NCI-H1694 (cell line): ENCODE measurements at places on chromosomes 7 and 10.

- DNase-seq = no peak
Observed at GRCh38 chr7:26157520-26158105, 5.6 kb downstream of the NFE2L3 start.

- no peak for DNase-seq
Observed at GRCh38 chr10:88232029-88232895, 350.9 kb downstream of the RNLS start.

- peak; percentile 13 for DNase-seq
Observed at GRCh38 chr7:132942701-132943100, 139.2 kb downstream of the CHCHD3 start.

DNA sequence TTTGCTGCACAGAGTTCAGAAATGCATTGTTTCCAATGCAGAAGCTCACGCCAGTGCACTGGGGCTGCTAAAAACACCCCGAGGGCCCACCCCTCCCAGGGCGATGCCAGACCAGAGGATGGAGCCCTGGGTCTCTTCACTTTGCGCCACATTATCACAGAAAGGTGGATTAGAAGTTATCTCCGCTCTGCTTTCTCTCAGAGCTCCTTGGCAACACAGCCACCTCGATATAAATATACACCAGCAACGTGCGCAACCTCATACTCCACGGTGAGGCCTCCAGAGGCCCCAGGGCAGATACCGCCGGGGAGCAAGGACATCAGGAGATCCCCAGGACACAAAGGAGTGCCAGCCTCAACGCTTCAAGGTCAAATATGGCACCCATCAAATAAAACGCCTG lies 121.0 kb upstream of the TBX20 start:
- no peak for DNase-seq

GRCh38 chr7:2920956-2921652 lies 77.0 kb upstream of the GNA12 start:
- DNase-seq = no peak

DNA sequence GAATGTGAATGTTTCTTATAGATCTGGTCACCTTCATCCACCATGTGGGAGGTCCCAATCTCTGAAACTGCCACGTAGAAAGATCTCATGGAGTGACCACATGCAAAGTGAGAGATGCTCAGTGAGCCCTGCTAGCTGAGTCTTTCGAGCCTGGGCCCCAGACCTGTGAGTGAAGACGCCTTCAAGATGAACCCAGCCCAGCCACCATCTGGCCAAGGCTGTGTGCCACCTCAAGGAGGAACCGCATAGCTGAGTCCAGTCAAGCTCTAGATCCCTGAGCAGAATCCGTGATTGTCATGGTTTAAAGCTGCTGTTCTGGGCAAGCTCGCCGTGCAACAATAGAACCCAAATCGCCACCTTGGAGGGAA lies 20.2 kb upstream of the PPIF start:
- DNase-seq = no peak

GRCh38 chr10:86354761-86355540 lies 11.6 kb downstream of the GRID1 start:
- no peak for DNase-seq

- DNase-seq = no peak
Observed at GRCh38 chr7:113797420-113798010, 121.3 kb downstream of the PPP1R3A start.

DNA sequence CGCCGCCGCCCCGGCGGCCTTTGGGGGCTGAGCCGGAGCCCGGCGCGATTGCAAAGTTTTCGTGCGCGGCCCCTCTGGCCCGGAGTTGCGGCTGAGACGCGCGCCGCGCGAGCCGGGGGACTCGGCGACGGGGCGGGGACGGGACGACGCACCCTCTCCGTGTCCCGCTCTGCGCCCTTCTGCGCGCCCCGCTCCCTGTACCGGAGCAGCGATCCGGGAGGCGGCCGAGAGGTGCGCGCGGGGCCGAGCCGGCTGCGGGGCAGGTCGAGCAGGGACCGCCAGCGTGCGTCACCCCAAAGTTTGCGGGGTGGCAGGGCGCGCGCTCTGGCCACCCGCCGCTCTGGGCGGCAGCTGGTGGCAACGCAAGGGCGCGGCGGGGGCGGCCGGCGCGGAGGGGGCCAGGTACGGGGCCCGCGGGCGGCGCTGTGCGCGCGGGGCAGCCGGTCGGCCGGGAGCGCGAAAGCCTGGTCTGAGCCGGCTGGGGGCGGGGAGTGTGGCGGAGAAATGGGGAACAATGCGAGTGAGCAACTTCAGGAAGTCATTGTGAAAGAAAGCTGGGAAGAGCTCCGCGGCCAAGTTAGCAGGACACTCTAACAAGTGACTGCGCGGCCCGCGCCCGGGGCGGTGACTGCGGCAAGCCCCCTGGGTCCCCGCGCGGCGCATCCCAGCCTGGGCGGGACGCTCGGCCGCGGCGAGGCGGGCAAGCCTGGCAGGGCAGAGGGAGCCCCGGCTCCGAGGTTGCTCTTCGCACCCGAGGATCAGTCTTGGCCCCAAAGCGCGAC lies at the start of gene IKZF1:
Gene IKZF1, plus strand, starts transcription at position 588 of the 782 bp plus-strand sequence. CDS start 14,346 bp downstream, outside the sequence.
- no peak for DNase-seq

DNA sequence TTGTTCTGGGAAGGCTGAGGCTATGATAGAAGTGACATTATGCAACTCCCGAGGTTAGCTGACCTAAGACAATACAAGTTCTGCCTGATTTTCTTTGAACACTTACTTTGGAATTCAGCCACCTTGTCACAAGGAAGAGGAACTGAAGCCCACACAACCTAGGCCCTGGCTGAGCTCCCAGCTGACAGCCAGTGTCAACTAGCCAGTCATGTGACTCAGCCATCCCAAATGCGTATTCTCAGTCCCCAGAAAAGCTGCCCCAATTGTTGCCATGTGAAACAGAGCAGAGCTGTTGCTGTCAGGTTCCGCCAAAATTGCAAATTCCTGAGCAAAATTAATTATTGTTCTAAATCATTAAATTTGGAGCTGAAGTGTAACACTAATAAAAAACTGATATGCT lies 1010.0 kb downstream of the XPNPEP1 start:
- DNase-seq = no peak

- DNase-seq = no peak
Observed at GRCh38 chr7:43844257-43844656, 25.1 kb downstream of the MRPS24 start.

DNA sequence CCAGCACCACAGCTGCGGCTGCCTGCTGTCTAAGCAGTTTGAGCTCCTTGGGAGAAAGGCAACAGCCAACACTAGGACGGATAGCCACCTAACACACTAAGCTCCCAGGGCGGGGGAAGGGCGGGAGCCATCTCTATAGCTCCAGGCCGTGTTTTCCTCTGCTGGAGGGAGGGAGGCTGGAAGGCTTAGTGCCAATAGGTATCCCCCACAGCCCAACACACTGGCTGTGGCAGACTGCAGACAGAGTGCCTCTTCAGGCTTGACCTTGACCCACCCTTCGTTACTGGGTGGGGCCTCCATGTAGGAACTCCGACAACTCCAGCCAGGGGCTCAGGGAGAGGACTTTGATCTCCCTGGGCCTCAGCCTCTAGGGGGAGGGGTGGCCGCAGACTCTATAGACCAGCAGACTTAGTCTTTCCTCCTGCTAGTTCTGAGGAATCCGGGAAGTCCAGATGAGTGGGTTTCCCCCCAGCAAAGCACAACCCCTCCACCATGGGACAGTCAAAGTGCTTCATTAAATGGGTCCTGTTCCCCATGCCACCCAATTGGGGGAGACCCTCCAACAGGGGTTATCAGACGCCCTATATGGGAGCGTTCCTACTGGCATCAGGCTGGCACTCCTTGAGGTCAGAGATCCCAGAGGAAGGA lies 314.4 kb upstream of the MKI67 start:
- DNase-seq = no peak

DNA sequence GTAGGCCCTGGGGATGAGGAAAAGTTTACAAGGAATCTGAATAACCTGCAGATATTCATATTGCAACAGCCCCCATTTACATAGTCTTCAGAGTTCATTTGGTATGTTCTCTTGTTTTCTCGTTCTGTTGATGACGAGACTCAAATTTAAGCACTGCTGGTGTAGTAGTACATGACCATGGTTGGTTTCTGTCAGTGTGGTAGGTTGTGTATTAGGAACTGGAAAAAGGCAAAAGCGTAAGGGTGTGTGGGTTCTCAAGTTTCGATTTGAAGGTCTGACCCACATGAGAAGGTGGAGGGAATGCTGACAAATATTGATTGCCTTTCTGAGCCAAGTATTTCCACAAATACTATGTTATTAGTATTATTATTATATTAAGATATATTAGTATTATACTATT lies 151.7 kb downstream of the AUTS2 start:
- DNase-seq = no peak

- DNase-seq = no peak
Observed at GRCh38 chr10:98916526-98917125, 319.0 kb downstream of the HPSE2 start.

GRCh38 chr7:150727381-150727780 lies 9.8 kb upstream of the GIMAP5 start:
- DNase-seq = no peak

DNA sequence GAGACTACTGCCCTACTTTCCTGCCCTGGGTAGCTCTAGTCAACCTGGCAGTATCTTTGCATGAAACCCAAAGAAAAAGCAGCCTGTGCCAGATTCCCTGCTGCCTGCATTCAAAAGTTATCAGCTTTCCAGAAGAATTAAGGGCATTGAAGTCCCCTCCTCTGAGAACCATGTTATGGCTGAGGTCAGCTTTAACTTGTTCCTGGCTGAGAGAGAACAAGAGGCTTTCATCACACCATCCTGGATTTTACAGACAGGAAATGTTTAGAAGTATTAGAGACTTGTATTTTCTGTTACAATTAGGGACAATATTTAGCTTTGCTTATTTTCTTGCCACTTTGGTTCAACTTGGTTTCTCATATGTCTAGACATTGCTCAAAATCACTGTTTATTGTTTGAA lies 238.8 kb downstream of the ARL4A start:
- no peak for DNase-seq

DNA sequence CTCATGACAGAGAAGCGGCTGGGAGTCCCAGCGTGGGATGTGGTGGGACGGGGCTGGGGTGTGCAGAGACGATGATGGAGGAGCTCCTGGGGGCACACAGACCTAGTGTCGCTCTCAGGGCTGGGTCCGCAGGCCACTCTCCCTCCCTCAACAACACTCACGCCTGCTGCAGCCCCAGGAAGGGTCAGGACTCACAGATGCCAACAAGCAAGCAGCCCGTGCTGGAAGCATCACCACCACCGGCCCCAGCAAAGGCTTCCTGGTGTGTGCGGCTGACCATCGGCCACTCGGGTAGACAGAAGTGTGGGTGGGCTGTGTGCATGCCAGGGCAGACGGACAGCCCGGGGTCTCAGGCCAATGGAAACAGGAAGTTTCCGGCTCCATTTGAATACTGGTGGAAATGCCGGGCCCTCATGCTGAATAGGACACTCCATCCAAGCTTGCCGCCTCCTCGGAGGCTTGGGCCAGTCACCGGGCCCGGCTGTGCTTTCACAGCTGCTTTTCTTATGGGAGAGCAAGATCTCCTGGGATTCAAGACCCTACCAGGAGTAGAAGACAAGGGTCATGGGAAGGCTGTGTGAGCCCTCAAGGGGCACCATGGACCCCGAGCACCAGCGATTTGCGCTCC lies 178.1 kb downstream of the ELFN1 start:
- no peak for DNase-seq

- peak; percentile 71 for DNase-seq
Observed at GRCh38 chr7:134605978-134606923, 40.4 kb upstream of the BPGM start.

- no peak for DNase-seq
Observed at GRCh38 chr7:46192271-46192670, 271.2 kb upstream of the IGFBP3 start.

DNA sequence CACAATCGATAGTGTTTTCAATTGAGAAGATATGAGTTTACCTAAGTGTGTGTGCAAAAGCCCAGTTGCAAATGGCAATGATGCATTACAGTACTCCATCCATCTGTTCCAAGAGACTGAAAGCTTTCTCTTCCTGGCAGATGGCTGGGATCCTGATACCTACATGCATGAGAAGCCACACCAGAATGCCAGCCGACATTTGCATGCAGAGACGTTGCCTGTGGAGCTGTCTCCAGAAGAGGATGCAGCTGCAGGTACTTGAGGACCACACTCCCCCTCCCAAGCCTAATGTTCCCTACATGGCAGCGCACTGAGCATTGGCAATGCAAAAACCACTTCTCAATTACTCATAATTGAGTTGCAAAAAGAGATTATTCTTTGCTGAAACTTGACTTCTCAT lies 332.1 kb downstream of the WDR11 start:
- peak; percentile 74 for DNase-seq

DNA sequence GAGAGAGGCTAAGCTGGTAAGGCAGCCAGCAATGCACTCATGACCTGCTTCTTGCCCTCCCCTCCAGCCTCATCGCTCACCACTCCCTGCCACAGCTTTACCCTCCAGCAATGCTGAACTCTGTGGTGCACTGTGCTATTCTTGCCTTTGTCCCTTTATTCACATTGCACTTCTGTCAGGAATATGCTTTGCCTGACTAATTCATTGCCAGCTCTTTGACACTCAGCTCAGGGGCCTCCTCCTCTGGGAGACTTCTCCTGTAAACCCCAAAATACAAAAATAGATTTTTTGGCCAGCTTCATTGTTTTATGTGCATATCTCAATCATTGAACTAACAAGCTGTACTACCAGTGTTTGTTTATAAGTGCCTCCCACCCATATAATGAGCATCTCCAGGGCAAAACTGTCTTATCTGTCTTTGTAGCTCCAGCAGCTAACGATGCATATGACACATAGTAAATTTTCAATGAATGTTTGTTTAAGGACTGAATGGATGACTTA lies 8.2 kb downstream of the CNNM1 start:
- DNase-seq = no peak

DNA sequence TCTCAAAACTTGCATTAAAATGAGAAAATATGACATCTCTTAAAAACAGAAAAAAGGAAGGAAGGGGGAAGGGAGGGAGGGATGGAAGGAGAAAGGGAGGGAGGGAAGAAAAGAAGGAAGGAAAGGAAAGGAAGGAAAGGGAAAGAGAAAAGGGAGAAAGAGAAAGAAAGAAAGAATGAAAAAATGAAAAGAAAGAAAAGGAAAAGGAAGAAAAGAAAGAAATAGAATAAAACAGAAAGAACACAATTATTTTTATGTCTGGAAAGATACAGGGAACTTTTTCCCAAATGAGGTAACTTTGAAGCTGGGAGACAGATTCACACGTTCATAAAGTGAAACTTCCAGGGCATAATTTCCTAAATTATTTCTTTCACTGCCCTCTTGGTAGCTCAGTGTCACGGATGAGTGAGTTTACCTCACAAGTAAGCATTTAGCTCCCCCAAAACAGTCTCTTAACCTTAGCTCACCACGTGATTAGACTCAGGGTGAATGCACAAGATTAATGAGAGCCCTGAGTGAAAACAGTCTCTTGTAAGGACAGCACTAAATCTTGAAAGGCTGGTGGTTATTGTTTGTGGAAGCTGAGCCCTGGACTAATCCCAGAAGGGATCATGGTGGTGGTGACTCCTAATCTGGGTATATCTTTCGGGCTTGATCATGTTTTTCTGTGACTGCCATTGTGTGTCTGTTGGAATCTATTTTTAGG lies 74.1 kb upstream of the HDAC9 start:
- DNase-seq = no peak

GRCh38 chr10:120755771-120756170 lies 95.4 kb upstream of the WDR11 start:
- no peak for DNase-seq

GRCh38 chr7:108382932-108383331 lies 73.3 kb downstream of the NRCAM start:
- no peak for DNase-seq

GRCh38 chr10:32956365-32957197 lies 1.4 kb downstream of the ITGB1 start:
- no peak for DNase-seq
